ENCODE measurements at places on chromosomes 16 and 17. TPM values are rescaled to one million over a fixed set of nuclear protein-coding genes. Genes with fewer than 3 reads are reported as not detected.

DNA sequence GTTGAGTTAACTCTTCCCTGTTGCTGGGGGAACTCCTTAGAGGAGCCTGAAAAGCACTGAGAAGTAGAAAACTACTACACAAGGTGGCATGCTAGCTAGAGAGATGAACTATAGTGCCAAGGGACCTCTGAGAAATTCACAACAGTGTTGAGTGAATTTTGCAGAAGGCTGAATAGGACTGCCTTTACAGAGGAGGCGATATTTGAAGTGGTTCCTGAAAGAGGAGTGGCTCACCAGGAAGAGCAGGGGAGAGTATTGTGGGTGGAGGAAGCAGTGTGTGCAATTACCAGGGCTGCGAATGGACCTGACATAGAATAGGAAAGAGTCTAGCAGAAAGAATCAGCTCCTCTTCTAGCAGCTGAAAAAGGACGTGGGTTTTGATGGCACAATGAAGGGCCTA, 66.4 kb downstream of the CDK5R1 start:
- H3K27ac ChIP-seq = no peak overlapping the region
- H3K36me3 ChIP-seq = no peaks in the 10 kb centered on the region
- no peaks in the 10 kb centered on the region for H3K4me1 ChIP-seq

GRCh38 chr17:19390951-19391350, 4.0 kb upstream of the MFAP4 start:
- peaks cover 68% of the 10 kb centered on the region for H3K4me1 ChIP-seq
- H3K27ac ChIP-seq = peak overlapping the region; percentile 97
- H3K4me3 ChIP-seq = no peak overlapping the region
- H3K27me3 ChIP-seq = no peaks in the 10 kb centered on the region

- no peaks in the 10 kb centered on the region for H3K36me3 ChIP-seq
- no peaks in the 10 kb centered on the region for H3K4me1 ChIP-seq
- H3K27ac ChIP-seq = no peak overlapping the region
- no peak for DNase-seq
- H3K27me3 ChIP-seq = no peaks in the 10 kb centered on the region
- H3K4me3 ChIP-seq = no peak overlapping the region
These were observed 14.0 kb downstream of the NAGPA start for GRCh38 chr16:5019775-5020174.

DNA sequence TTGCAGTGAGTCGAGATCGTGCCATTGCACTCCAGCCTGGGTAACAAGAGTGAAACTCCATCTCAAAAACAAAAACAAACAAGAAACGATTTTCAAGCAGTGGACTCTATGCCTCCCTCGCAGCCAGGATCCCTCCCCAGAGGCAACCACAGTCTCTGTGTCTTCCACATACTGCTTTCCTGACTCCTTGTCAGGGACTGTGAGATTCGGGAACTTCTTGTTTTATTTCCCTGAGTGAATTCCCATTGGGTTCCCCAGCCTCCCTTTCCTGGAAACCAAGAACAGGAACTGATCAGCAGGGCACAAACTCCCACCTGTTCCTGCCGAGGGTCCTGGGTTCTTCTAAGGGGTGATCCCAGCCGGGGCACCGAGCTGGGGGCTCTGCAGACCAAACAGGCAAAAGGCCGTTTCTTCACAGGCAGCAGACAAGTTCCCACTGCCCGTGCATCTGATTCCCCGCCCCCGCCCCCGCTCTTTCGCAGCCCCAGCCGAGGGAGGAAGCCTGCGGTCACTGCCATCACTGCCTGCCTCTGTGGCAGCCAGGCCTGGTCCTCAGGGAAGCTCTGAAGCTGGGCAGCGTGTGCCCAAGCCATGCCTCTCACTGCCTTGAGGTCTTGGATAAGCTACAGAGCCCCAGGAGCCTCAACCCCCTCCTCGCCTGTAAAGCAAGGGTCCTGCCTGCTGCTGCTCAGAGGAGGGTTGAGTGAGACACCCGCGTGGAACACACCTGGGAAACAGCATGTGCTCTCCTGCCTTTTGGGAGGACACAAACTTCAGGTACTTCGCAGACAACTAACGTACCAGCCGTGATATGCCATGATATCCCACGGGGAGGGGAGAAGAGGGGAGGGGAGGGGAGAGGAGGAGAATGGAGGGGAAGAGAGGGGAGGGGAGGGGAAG, 5.5 kb upstream of the PIEZO1 start:
- no peaks in the 10 kb centered on the region for H3K36me3 ChIP-seq
- no peaks in the 10 kb centered on the region for H3K4me1 ChIP-seq
- peaks cover 16% of the 10 kb centered on the region for H3K27me3 ChIP-seq
- H3K27ac ChIP-seq = no peak overlapping the region

CSH1 gene
- not detected for total RNA-seq

- H3K27me3 ChIP-seq = no peaks in the 10 kb centered on the region
- H3K4me3 ChIP-seq = no peak overlapping the region
- no peak overlapping the region for H3K27ac ChIP-seq
- no peaks in the 10 kb centered on the region for H3K36me3 ChIP-seq
- H3K4me1 ChIP-seq = no peaks in the 10 kb centered on the region
These were observed 120.2 kb downstream of the KIF2B start for GRCh38 chr17:53942898-53943297.

SULT1A2 gene
- 0.71 TPM for total RNA-seq

Data from sigmoid colon (tissue), 7 donors.